ENCODE measurements at places on chromosomes 3 and 15.

DNA sequence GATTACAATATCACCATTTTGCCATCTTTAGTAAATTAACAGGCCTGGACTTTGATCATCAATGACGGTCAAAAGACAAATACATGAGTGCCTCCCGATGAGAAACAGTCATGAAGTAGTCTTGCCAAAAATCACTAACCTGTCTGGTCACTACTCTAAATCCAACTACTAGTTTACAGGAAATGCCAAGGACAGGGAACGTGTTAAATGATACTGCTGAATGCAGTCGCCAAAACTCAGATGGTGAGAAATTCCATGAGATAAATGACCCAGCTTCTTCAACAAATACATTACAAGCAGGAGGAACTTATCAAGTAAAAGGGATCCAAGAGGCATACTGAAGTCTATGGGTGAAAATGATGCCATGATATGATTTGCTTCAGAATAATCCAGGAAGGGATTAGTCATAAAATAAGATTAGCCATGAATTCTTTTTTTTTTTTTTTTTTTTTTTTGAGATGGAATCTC, 35.8 kb upstream of the ATP13A3 start:
- no peak for DNase-seq

DNA sequence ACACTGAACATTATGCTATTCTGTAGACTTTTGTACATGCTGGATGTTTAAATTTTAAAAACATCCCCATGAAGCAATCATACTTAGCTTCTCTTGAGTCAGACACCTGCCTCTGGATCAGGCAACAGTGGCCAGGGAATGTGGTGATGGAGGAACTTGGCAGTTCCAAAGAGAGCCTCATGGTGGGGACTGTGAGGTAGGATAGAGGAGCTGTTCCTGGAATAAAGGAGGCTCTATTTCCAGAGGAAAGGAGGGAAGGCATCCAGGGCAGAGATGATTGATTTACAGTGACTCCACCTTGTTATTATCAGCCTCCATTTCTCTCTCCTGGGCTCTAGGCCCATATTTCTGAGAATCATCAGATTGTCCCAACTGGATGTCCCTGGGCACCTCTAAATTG, 35.0 kb upstream of the ABHD17C start:
- no peak for DNase-seq

- no peak for DNase-seq
These were observed 128.4 kb downstream of the EEFSEC start for GRCh38 chr3:128281461-128282367.

DNA sequence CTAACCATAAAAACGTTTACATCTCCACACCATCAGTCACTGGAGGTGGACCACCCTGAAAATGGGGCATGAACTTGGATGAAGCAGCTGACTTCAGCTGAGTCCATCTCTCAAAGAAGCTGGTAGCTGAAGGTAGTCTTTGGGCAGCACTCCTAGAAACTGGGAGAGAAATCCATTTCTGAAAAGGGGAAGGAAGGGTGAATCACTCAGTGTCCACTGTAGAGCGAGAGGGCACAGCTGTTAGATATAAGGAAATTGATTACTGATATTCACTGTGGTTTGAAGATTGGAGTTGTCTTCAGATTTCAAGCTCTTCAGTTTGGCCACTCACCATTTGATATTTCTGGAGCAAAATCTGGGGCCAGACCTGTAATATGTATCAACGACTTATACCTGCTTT, 499.0 kb upstream of the UBE2E2 start:
- DNase-seq = no peak

- DNase-seq = no peak
These were observed 507 bp upstream of the MRPL3 start for GRCh38 chr3:131503320-131503635.
